ENCODE measurements at places on chromosomes 12 and 14. TPM values are rescaled to one million over a fixed set of nuclear protein-coding genes. Genes with fewer than 3 reads are reported as not detected.

CMA1 gene
- total RNA-seq: not detected

DENND5B gene
- total RNA-seq: 12.1 TPM

ZFHX2 gene
- total RNA-seq: 0.23 TPM

KCNH5 gene
- not detected for total RNA-seq

CIDEB gene
- total RNA-seq: 7.5 TPM

PZP gene
- total RNA-seq: 2.4 TPM

KLRC4 gene
- not detected for total RNA-seq

PELI2 gene
- total RNA-seq: 12.4 TPM

MYF5 gene
- total RNA-seq: not detected

AKAP5 gene
- 0.68 TPM for total RNA-seq

DDX51 gene
- total RNA-seq: 7.5 TPM

RBM23 gene
- total RNA-seq: 116 TPM

MIP gene
- not detected for total RNA-seq

MYO1H gene
- total RNA-seq: not detected

OR4E2 gene
- not detected for total RNA-seq
